ENCODE measurements at places on chromosomes 11 and 22.

DNA sequence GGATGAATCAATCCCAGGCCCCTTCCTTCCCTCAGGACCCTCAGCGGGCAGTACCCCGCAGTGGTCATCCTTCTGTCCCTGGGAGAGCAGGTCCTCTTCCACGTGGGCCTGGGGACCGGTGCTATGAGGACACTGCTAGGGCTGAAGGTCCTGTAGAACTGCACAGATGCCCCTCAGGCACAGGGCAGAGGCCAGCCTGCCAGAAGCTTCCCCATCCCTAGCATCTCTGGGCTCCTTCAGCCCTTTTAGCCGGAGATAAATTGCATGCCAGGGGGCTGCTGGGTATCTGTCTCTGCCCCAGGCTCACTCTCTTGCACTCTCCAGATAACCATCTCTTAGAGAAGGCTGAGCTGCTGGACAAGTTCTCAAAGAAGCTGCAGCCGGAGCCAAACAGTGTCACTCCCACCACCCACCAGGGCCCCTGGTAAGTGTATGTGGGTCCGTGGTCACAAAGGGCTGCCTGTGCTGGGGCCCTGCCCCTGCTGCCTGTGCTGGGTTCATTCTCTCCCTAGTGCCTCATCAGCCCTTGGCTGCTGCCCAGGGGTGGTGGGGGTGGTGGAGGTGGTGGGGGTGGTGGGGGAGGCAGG is 2.3 kb downstream of the ATG16L2 start:
- DNase-seq, result no peak

GRCh38 chr11:14451825-14452224 is 47.8 kb downstream of the COPB1 start:
- DNase-seq, result no peak

GRCh38 chr11:117772360-117772759 is 24.7 kb downstream of the DSCAML1 start:
- DNase-seq, result no peak

DNA sequence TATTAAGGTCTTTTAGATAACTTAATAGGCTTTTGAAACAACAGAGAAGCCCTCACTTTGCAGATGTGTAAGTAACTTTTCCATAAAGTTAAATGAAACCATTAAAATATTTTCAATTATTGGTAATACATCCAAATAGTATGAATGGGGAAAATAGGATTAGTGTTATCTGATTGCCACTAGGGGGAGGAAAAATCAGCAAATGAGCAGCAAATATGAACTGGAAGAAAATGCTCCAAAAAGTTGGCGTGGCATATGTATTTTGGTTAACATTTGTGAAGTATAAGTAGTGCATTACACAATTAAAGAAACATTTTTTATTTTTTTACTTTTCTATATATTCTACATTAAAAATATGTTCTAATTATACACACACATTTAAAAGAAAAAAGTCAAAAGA is 259.8 kb upstream of the ANO5 start:
- no peak for DNase-seq

GRCh38 chr11:79113054-79113690 is 327.7 kb downstream of the TENM4 start:
- DNase-seq, result no peak

DNA sequence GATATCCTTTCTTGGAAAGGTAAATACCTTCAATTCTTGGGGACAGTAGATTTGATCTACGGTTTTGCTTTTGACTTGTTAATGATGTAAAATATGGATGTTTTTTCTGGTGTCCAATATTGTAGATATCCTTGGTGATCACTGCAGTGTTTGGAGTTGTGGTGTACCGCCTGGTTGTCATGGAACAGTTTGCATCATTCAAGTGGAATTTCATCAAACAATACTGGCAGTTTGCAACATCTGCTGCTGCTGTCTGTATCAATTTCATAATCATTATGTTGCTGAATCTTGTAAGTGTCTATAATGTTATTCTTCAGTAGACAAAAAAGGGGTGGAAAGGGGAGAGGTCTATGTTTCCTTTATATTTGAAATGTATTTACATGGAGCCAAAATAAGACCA is 27.4 kb upstream of the MUC15 start:
- DNase-seq, result no peak

DNA sequence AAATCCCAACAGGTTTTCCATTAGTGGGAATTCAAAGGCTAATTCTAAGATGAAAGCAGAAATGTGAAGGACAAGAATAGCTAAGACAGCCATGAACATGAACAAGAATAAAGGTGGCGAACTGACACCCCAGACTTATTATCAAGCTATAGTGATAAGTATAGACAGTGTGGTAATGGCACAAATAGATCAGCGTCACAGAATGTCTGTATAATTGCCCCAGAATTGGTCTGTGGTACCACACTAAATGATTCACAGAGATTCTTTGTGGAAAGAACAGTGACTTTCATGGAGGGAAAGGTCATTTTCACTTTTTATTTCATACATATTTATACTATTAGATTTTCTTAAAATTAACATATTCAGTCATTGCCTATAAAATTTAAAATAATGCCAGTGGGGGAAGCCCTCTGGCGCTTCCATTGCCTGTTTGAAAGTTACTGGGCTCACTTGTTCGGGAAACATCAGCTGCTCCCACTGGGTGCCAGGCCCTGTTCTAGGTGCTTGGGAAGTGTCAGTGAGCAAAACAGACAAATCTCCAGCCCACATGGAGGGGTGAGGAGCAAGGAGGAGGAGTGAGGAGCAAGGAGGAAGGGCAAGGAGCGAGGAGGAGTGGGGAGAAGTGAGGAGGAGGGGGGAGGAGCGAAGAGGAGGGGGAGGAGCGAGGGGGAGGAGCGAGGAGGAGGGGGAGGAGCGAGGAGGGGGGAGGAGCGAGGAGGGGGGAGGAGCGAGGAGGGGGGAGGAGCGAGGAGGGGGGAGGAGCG is 11.3 kb upstream of the NLRP6 start:
- no peak for DNase-seq

DNA sequence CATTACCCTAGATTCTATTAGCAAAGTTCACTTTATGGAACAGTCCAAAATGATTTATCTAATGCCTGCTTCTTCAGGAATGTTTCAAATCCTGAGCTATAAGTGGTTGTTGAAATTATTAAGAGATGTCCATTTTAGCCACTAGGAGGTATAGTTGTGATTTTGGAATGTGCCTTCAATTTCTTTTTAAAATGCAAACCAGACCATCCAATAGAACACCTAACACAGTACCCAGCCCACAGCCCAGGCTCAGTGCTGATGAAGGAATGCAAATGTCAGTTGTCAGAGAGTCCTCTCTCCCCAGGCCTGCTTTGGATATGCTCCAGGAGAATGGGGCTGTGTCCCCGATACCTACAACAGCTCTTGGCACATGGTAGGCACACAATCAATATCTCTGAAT is 85.8 kb upstream of the E2F8 start:
- no peak for DNase-seq

GRCh38 chr11:108551651-108552462 is 41.7 kb downstream of the EXPH5 start:
- no peak for DNase-seq

GRCh38 chr22:41015003-41015402 is 63.8 kb downstream of the RBX1 start:
- no peak for DNase-seq

DNA sequence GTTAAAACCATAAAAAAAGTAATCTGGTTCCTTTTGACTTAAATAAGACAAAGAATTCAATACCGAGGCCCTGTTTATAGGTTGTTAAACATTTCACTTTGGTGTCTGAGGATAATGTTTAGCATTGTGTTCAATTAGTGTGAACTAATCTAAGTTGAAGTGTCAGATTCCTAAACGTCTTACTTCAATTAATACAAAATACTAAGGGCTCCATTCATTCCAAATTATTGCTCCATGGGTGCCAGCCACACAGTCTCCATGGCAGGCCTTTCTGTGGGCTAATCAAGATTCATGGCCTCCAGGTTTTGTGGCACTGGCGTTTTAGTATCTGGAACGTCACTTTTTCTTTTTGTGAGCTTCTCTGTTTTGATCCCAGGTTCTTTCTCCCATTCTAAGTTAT is 89.4 kb downstream of the TMEM135 start:
- DNase-seq, result no peak

- DNase-seq, result no peak
These were observed 190.2 kb downstream of the BUD13 start for GRCh38 chr11:116582571-116582970.

DNA sequence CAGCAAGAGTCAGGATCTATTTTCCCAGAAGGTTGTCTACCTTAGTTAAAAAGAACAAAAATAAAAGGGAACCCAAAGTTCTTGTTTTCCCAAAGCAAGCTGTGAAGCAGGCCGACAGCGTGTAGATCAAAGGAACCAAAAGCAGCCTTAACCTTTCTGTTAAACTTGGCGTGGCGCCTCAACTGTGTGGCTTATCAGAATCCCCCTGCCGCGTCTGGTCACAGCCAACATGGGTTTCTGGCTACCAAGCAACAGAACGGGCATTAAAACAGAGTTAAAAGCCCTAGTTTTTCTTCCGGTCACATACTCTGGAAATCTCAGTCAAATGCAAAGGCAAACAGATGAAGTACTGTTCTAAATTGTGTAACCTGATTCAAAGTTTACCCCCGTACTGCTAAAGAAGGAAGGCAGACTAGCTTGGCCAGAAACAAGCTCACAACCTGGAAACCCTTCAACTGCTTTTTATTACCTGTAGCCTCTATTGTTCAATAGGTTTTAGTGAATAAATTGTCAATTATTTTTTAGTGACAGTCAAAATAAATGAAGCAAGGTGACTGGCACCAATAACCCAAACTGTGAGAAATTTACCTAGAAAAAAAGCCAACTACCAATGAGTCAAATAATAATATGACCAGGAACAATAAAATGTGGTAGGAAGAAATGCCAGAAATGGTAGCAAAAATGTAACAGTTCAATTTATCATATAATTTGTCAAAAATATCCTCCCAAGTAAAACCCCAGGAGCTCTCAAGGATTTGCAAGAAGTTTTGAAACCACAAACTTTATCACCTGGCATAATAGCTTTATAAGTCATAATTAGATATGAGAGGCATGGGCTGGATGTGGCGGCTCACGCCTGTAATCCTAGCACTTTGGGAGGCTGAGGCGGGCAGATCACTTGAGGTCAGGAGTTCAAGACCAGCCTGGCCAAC is 21.4 kb downstream of the CHKA start:
- DNase-seq, result no peak

- DNase-seq, result no peak
These were observed 633.7 kb downstream of the TBC1D22A start for GRCh38 chr22:47396105-47396504.

- DNase-seq, result no peak
These were observed 1101.6 kb upstream of the RAG2 start for GRCh38 chr11:37699644-37700043.

GRCh38 chr11:86748296-86748695 is 52.0 kb upstream of the PRSS23 start:
- no peak for DNase-seq

DNA sequence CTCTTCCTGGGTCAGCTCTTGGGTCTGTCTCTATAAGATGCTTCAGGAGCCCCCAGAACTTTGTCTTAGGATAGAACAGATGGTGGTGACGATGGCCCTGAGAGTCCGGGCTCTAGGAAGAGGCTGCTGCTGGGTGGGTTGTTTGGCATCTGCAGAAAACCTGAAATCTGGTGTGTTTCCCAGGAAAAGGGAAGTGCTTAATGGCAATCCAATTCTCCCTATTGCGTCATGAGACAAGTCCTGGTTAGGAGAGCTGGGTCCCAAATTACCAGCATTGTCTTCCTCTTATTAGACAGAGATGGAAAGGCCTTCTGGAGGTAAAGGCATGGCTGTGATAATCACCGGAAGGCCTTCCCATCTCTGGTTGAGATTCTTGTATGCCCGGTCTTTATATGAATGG is 48.9 kb upstream of the GRAMD1B start:
- DNase-seq, result no peak

DNA sequence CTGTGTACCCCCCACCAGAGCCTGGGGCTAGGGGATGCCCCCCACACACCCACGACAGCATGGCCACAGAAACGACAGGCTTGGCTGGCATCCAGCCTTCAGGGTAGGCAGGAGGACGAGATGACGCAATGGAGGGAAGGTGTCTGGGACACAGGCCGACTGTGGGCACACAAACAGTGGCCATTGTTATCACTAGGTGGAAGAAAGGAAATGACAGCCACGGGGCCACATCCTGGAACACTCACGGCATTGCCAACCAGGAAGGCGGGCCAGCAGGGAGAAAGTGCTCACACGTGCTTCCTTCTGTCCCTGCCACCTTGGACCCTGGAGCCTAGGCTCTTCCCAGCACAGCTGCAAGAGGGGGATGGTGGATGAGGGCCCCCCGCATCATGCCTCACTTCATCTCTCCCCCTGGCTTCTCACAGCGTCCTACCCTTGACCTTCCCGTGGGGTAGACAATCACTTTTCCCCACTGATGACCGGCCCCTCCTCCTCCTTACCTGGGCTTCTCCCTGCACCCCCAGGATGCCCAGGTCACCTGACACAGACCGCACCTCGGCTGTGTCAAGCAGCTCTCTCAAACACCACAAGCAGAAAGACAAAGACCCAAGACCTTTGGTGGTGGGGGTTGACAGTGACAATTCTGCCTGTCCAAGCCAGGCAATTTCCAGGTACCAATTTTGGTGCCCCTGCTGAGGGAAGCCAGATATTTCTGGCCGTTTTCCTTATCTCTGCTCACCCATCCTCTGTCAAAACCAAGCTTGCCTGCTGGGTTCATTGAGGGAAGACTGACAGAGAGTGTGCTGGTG is 8.6 kb downstream of the PLA2G6 start:
- no peak for DNase-seq

- DNase-seq, result no peak
These were observed 14.8 kb downstream of the PPFIBP2 start for GRCh38 chr11:7528514-7529049.

- no peak for DNase-seq
These were observed 61.8 kb downstream of the ANO1 start for GRCh38 chr11:70139785-70140410.

DNA sequence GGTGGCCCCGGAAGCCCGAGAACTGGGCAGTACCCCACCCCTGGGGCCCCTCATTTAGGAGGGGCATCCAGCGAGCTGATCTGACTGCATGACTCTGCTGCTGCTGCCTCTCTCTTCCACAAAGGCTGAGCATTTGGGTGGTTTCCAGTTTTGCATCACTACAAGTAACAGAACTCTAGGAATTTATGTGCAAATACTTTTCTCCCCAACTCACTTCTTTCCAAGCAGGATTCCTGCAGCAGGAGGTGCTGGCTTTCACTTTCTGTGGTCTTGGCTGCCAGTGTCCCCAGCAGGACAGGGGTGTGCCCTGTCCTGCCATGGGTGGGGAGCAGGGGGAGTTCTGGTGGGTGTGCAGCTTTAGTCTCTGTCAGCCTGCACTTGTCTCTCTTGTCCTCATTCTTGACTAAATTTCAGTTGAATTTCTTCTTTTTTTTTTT is 21.2 kb downstream of the UPB1 start:
- no peak for DNase-seq
